Esophagus squamous epithelium (tissue), 5 donors: ENCODE measurements at places on chromosomes 2 and 18.

DNA sequence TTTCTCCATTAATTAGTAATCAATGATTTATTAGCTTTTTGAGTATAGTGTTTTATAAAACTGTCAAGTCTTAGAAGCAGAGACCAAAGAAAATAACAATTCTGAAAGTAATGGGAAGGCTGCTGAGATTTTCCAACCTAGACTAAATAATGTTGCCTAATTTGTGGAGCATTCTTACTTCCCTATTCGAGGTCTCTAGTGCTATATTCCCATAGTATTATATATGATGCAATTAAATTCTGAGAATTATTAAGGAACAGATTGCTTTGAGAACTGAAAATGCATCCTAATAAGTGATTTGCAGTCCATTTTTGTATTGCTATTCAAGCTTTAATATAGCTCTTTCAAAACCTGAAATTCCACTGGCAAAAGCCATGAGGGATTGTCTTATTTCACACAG lies 27.7 kb upstream of the DOCK10 start:
- no peak for DNase-seq

- DNase-seq, result no peak
Measured at GRCh38 chr2:126655051-126655450, 907 bp upstream of the GYPC start.

DNA sequence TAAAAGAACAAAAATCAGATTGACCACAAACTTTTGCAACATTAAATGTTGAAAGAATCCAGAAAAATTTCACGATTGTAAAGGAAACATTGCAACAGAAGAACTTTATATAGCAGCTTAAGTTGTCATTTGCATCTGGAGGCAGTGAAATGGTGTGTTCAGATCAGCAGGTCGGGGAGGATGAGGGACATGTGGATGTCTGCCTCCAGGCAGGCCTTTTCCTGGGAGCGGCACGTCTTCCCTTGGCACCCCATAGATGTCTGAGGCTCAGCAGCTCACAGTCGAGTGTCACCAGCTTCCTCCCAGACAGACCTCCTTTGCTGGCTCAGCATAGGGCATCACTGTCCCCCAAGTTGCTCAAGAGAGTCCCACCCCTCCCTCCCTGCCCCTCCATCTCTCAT lies 44.3 kb upstream of the ASB1 start:
- DNase-seq, result no peak

DNA sequence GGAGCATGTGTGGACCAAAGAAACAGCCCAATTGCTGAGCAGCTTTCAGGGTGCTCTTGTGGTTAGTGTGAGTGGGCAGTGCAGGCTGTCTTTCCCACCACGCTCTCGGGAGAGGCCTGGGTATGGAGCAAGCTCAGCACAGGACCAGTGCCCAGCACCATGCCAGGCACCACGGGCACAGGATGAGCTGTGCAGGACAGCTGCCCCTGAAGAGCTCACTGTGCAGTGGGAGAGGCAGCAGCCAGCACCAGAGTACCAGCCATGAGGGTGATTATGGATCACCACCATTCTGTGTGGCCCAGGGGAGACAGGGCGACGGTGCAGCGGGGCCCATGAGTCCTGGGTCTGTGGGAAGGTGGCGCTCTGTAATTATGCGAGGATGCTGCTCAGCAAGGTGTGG lies 29.7 kb upstream of the FAHD2A start:
- no peak for DNase-seq

DNA sequence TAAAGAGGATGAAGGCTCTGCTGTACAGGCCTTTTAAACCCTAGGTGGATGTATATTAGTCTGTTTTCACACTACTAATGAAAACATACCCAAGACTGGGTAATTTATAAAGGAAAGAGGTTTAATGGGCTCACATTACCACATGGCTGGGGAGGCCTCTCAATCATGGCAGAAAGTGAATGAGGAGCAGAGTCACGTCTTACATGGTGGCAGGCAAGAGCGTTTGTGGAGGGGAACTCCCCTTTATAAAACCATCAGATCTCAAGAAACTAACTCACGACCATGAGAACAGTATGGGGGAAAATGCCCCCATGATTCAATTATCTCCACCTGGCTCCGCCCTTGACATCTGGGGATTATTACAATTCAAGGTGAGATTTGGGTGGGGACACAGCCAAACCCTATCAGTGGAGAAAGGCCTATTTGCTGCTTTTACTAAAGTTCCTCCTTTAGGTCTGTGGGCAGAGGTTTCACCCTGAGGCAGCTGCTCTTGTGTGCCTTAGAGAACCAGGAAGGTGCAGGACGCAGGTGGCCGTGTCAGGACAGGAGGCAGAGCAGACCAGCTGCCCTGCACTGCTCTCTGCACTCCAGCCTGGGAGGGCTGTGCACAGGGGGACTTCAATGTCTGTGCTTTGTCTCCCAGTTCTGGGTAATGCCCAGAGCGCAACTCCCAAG lies 178.8 kb upstream of the HDAC4 start:
- no peak for DNase-seq

- DNase-seq, result peak; percentile 6
Measured at GRCh38 chr2:174597345-174598047, at the start of gene WIPF1. WIPF1 (minus strand) TSS chr2:174597804; CDS start chr2:174585573, 12,231 bp downstream.

DNA sequence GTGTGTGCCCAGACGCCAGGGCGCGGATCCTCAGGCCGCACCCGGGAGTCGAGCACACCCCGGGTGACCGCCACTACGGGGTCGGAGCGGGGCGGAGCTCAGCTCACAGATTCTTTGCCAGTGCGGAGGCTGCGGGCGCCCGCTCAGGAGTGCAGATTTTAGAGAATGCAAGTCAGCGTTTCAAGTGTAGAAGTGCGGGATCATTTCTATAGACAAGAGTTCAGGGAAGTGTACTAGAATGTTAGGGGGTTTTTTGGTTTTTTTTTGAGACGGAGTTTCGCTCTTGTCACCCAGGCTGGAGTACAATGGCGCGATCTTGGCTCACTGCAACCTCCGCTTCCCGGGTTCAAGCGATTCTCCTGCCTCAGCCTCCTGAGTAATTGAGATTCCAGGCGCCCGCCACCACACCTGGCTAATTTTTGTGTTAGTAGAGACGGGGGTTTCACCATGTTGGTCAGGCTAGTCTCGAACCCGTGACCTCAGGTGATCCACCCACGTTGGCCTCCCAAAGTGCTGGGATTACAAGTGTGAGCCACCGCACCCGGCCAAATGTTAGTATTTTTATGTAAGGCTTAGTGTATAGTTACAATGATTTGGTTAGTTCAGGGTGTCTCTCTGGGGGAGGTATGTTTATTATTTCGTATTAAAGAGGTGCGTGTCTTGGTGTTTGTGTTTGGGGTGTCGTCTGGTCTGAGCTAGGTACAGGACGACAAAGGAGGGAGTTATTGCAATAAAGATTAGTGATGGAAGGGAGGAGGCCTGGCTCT lies 619 bp upstream of the FAM168B start:
- DNase-seq, result no peak

DNA sequence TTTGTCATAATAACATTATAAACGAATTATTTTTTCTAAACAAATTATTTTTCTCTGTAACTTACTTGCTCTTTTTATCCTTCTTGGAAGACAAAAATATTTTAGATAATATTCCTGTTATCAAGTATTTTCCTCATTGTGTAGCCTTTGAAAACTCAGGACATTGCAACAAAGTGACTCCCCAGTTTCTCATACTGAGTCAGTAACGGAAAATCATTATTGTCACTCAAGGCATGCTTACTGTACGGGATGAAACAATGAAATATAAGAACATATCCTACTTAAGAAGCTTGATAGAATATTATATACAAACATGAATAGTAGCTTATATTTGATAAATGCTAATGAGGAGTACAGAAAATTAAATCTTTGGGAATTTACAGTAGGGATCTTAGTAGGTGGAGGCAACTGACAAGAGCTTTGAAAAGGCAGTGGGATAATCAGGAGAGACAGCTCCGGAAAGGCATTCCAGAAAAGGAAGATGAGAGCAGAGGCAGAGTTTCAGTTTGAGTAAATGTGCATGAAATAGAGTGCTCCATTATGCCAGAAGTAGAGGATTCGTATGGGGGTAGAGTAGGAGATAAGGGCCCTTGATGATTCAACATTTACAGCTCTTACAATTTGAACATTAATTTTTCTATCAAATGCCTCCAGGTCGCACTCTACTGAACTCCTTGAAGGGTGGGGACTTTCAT lies 14.0 kb upstream of the YES1 start:
- DNase-seq, result no peak

DNA sequence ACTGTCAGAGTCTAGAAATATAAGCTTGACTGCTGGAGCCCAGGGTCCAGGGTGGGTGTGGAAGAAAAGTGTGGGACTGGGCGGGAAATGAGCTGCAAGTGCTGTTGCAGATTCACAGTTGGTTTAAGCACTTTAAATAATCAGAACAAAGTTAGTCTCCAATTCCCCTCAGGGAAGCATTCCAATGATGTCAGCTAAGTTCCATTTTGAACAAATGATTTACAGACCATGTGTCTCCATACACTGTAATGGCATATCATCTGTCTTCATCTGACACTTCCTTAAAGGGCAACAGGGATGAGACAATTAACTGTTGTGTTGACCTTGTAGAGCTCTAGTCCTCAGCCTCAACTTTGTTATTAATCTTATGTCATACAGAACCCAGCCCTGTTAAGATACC lies 31.5 kb upstream of the REG3A start:
- no peak for DNase-seq

GRCh38 chr2:187934236-187934635 lies 357.4 kb upstream of the GULP1 start:
- DNase-seq, result no peak

- no peak for DNase-seq
Measured at GRCh38 chr18:63831080-63831788, 56.0 kb downstream of the SERPINB7 start.

DNA sequence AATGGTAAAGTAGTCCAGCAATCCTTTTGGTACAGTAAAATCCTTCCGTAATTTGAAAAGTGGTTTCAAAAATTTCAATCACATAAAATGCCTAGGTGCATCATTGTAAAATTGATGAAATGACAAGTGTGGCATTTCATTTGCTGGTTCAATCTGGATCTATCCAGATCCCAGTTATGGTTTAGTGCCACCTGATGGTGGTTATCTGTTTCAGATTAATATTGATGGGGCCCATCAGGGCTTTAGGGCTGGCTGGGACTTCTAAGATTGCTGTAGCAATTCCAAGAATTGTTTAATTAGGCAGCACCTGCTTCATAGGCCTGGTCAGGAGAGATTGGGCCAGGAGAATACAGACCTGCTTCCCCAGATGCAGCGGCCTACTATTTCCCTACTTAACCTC lies 55.5 kb upstream of the PIK3C3 start:
- no peak for DNase-seq

- DNase-seq, result no peak
Measured at GRCh38 chr2:162473-163382, 101.1 kb downstream of the SH3YL1 start.

DNA sequence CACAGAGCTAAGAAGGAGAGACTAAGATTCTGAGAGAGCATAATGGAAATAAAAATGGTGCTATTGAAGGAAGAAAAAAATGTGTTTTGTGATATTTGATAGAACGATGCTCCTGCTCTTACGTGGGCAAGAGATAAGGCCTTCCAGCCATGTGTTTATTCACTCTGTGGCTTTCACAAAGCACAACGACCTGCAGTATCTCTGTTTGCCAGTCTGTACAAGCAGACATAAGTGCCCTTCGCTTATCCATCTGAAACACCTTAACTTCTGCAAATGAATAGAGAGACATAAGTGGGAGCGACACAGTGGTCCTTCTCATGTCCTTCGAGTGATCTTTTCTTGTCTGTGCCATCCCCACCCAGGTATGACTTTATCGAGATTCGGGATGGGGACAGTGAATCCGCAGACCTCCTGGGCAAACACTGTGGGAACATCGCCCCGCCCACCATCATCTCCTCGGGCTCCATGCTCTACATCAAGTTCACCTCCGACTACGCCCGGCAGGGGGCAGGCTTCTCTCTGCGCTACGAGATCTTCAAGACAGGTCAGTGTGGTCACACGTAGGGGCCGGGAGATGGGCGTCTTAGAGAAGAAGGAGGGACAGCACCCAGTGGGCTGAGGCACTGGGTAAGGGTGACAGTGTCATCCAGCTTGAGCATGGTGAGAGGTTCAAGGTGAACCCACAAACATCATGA lies 33.7 kb downstream of the NRP2 start:
- DNase-seq, result no peak
